Progenitor cell of endocrine pancreas (in vitro differentiated cells): ENCODE measurements at places on chromosomes 1 and 21. TPM values are rescaled to one million over a fixed set of nuclear protein-coding genes. Genes with fewer than 3 reads are reported as not detected.

OMA1 gene
- 26.8 and 32.0 TPM in 2 replicates for total RNA-seq

GRCh38 chr1:77565321-77565720 is 117.1 kb downstream of the ZZZ3 start:
- DNase-seq, result no peak

- no peak for DNase-seq
Observed at GRCh38 chr1:248918131-248918530, 12.1 kb downstream of the PGBD2 start.

GRCh38 chr1:222454186-222454585 is 93.7 kb downstream of the HHIPL2 start:
- no peak for DNase-seq

- no peak for DNase-seq
Observed at GRCh38 chr1:169364948-169365347, 2.6 kb downstream of the NME7 start.
